Omental fat pad (tissue), 4 donors: ENCODE measurements at places on chromosomes 11 and 22. TPM values are rescaled to one million over a fixed set of nuclear protein-coding genes. Genes with fewer than 3 reads are reported as not detected.
A peak's percentile ranks its signal among the peaks of the same experiment; 100 is the strongest.

DNA sequence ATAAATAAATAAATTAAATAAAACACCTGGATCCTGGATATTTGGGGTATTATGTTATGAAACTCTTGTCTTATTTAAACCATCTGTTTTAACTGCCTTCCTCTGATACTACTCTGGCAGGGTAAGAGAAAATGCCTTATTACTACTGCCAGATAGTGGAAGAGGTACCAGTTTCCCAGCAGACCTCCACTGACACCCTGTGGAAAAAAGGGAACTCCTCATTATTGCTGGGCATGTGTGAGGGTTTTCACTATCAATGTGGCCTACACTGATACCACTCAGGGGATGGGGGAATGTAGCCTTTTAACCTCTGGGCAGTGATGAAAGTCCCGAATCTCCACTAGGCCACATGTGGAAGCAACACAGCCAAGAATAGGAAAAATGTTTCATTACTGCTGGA lies 121.0 kb downstream of the LUZP2 start:
- no peak for DNase-seq

GRCh38 chr11:8267280-8267679 lies 3.6 kb upstream of the LMO1 start:
- DNase-seq = no peak

DNA sequence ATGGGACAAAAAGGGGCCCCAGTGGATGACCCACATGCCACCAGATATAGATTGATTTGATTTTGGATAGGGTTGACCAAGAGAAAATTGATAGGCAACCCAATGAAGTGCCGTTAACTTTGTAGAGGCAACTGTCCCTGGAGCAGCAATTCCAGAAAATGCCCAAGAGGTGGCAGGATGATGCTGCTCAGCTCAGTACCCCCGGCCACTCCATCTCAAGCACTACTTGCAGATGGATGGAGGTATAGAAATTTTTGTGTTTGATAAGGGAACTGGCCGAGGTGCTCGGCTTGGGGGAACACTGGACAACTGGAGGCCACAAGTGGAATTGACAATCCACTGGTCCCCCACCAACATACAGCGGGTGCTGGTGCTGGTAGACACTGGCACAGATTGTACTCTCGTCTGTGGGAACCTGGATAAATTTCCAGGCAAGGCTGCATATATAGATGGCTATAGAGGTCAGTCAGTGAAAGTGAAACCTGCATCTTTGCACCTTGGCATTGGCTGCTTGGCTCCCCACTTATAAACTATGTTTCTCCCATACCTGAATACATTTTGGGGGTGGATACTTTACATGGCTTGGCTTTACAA lies 86.3 kb downstream of the CCDC83 start:
- DNase-seq = no peak

- DNase-seq = no peak
These were observed 743 bp upstream of the RCE1 start for GRCh38 chr11:66842501-66842895.

- DNase-seq = no peak
These were observed 155.2 kb downstream of the CEP164 start for GRCh38 chr11:117482881-117483280.

GRCh38 chr11:123461164-123461563 lies 31.1 kb downstream of the GRAMD1B start:
- DNase-seq = no peak

DNA sequence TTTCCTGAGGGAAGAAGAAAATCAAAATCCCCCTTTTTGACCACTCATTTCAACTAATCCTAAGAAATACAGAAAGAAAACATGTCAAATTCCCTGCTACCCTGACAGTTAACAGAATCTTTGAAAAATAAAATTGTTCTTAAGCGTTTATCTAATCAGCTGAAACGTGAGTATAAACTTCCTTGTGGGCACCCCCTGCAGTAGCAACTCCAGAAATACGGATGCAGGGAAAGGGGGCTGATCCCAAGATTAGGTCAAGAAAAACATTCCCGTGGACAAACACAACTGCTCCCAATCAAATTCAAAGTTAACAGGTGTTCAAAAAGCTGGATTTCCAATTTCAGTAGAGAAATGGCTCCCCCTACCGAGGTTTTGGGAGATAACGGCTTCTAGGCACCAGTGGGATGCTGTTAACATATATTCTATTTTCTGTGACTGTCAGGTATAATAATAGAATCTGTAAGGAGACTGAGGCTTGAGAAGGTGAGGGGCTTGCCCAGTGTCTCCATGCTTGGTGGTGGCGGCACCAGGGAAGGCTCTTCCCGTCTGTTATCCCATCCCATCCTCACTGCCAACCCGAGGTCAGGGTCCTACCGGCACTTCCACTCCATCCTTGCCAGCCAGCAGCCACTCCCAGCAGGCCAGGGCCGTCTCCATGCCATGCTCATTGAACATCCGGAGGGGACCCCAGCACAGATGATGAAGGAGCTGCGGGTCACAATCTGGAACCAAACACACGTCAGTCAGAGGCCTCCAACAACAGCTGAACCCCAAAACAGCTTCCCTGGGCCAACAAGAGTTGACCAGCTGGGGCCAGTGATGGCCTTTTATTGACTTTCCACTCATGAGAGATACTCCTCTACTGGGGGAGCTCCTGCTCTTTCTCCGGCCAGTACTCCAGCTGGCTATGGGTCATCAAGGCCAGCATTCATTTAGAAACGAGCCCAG lies 32.0 kb upstream of the SERPIND1 start:
- DNase-seq = no peak

DNA sequence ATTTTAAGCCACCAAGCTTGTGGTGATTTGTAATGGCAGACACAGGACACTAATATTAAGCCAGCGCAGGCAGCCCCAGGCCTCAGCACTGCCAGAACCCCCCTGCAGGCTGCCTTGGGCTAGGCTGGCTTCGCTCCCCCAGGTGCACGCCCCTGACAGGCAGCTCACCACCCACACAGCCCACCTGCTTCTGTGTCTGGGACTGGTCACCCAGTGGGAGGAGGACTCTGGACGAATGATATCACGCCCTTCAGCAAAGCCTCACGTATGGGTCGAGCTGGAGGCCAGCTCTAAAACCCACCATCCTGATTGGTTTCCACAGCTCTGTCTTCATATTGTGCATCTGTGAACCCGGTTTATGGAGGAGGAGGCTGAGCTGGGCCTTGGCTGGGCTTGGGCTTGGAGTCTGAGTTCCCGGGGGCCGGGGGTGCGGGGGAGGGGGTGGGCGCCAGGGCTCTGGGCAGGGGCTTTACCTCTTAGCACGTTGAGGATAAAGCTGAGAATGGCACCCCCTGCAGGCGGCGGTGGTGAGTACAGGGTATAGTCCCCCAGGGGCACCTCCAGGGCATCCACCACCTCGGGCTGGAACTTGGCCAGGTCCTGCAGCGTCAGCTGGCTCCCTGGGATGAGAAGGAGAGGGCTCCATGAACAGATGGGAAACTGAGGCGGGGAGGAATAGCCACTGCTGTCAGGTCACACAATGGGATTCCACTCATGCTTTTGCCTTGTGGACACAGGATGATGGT lies 13.8 kb downstream of the GGT5 start:
- no peak for DNase-seq

GRCh38 chr11:15258433-15259165 lies 143.9 kb downstream of the INSC start:
- DNase-seq = no peak

DNA sequence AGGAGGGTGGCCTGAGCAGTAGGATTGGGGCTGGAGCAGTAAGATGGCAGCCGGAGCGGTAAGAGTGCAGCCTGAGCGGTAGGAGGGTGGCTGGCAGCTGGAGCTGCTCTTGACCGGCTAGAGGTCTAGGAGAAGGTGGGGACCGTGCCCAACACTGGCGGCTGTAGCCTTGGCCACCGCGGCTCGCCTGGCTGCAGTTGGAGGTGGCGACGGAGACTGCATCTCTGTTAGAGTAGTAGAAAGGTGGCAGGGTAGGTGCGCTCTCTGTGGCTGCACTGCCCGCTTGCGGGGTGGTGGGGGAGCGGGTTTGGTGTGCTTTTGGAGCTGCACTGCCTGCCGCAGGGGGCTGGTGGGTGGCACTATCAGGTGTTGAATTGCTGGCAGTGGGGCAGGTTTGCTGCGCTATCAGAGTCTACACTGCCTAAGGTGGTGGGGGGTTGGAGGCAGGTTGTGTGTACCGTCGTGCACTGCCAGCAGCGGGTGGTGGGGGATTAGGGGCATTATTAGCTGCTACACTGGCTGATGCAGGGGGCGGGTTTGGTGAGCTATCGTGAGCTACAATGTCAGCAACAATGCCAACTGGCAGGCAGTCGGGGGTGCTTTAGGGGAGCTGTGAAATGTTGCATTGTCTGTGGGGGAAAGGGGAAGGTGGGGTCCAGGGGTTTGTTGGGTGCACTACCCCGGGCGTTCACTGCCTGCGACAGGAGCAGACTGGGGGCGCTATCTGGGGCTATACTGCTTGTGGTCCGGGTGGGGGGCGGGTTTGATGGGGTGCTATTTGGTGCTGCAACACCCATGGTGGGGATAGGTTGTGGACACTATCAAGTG lies 4461.3 kb upstream of the OR11H1 start:
- DNase-seq = no peak

DNA sequence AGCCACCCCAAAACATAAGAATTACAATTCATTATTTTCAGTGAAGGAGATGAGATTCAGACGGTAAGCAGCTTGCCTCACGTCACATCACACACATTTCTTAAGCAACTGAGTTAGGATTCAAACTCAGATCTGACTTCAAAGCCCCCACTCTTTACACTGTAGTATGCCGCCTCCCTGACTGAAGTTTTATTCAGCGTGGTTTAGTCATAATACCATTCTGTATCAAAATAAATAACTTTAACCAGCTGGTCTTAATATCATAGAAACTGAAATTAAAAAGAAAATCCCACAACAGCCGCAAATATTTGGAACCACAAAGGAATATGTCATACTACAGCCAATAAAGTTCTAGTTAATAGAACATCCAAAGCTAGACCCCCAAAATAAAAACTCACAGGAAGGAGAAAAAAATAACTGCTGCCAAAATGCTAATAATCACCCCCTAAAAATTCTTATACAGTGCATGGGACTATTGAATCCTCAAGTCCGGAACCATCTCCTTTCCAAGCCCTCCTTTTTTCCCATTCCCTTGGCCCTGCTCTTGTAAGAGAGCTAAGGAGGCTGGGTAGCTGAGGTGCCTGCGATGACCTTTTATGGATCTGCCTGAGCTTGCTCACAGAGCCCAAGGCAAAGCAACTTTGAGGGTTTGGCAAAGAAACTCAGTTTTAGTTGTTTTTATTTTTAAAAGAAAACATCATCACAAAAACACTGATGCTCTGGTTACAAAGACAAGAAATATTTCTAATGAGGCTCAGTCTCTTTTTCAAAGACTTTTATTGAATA lies 334.5 kb downstream of the TTC28 start:
- no peak for DNase-seq

GRCh38 chr11:121132211-121132976 lies 31.4 kb downstream of the TECTA start:
- no peak for DNase-seq

GRCh38 chr11:10317151-10317755 lies 12.4 kb downstream of the ADM start:
- no peak for DNase-seq

GRCh38 chr22:46089426-46090035 lies 60.8 kb upstream of the PPARA start:
- no peak for DNase-seq

DNA sequence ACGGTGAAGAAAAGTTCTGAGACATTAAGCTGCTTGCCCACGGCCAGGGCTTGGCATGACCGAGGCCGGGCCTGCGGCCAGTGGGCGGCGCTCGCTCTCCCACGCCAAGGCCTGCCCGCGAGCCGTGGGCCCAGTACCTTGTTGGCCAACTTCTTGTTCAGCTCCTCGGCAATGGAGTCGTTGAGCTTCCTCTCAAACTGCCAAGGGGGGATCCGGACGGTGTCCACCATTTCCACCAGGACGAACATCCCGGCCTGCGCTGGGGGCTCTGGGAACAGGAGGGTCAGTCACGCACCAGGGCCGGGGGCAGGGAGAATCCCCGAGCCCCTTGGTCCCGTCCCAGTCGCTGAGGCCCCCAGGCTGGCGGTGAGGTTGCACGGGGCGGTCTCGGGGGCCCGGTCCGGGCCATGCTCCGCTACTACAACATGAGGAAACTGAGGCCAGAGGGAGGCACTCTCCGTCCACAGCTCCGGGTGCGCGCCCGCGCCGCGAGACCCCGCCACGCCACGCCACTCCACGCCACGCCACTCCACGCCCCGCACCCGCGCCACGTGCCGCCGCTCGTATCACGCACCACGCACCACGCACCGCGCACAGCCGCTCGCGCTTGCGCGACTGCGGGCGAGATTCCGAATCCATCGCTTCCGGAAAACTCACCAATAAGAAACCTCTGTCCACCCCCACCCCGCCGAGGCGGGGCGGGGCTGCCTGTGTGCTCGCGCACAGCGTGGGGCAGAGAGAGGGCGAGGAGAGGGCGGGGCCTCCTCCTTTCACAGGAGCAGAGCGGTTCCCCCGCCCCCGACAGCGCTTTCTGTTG lies at the start of gene POLR3H:
Gene POLR3H (minus strand): TSS at position 617 of the 817 bp plus-strand sequence. CDS start 369 bp downstream, at position 248.
- peak; percentile 91 for DNase-seq

DNA sequence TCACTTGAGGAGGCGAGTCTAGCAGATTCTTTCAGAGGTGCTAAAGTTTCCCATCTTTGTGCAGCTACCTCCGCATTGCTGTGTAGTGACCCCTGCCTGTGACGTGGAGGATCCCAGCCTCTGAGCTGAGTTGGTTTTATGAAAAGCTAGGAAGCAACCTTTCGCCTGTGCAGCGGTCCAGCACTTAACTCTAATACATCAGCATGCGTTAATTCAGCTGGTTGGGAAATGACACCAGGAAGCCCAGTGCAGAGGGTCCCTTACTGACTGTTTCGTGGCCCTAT lies 8.9 kb upstream of the SAMM50 start:
- no peak for DNase-seq

GRCh38 chr11:104661471-104661870 lies 236.8 kb downstream of the CASP12 start:
- DNase-seq = no peak

DNA sequence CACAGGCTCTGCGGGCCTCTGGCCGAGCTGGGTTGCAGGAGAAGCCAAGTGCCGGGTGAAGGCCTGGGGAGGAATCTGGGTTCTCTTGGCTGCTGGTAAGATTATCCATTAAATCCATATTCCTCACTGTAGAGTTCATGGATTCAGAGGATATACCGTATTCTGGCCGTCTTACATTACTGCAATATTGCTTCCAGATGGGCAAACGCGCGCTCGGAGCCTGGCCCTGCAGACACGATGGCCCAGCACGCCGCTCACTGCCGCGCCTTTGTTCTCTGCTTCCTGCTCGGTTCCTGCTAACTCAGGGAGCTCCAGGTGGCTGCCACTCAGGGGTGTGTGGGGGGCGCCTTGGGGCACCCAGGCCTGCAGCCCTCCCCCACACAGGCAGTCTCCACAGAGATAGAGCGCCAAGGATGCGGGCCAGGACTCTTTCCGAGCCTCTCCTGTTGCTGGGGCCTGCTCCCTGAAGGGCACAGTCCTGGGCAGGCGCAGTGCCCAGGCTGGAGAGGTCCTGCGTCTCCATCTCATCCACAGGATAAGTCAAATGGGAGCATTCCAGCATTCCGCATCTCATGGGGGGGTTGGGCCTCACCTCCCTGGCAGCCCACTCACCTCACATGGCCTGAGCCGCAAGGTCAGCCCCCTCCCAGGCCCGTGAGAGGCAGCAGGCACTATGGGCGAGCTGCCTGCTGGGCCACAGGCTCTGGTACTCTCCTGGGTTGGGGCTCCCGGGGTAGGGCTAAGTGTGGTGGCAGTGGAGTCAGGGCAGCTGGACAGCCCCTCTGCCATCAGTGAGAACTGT lies 14.1 kb upstream of the KCNQ1OT1 start:
- DNase-seq = no peak

GLB1L2 gene
- 2.8 TPM for total RNA-seq

BCO2 gene
- 4.4 TPM for total RNA-seq

KRTAP5-8 gene
- total RNA-seq = not detected

OSBP2 gene
- total RNA-seq = 5.7 TPM

CNIH2 gene
- not detected for total RNA-seq

MS4A1 gene
- 2.2 TPM for total RNA-seq

SCN2B gene
- total RNA-seq = not detected
